ENCODE measurements at places on chromosomes 3 and 15.

- DNase-seq: peak; percentile 76
Measured at GRCh38 chr3:188760408-188760807, 411.4 kb upstream of the TPRG1 start.

DNA sequence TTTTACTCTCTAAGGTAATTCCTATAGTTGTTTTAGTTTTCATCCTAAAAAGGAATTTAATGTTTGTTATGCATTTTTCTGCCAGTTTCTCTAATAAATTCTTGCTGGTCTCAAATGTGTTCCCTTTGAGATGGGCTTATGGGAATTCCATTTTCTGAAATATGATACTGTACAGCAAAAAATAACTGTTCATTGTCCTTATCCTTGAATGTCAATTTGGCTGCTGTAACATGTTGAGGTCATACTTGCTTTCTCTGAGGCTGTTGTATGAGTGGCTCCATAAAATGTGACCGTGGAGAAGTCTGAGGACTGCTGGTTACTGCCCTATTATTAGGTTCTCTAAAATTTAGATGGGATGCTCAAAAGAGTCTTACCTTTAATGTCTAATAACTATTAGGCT, 266.5 kb downstream of the ADAMTS17 start:
- no peak for DNase-seq

- no peak for DNase-seq
Measured at GRCh38 chr3:66227915-66228314, 7.1 kb downstream of the SLC25A26 start.

- no peak for DNase-seq
Measured at GRCh38 chr3:167862104-167862730, 126.7 kb downstream of the SERPINI1 start.

- no peak for DNase-seq
Measured at GRCh38 chr3:140384876-140385275, 293.0 kb upstream of the TRIM42 start.

DNA sequence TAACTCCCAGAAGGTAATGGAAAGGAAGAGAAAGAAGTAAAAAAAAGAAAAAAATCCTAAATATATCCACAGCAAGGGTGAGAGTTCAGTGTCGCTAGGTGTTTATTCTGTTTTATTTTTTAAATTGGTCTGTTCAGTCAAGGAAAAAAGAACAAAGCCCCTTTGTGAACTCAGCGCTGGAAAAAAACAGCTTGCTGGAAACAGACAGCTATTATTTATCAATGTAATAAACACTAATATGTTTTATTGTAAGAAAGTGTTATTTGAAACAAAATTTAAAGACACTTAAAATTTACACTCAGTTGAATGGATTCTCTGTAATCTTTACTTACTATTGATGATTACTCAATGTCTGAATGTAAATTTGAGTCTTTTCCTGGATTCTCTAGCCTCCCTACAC, 32.3 kb upstream of the LEKR1 start:
- DNase-seq: no peak

DNA sequence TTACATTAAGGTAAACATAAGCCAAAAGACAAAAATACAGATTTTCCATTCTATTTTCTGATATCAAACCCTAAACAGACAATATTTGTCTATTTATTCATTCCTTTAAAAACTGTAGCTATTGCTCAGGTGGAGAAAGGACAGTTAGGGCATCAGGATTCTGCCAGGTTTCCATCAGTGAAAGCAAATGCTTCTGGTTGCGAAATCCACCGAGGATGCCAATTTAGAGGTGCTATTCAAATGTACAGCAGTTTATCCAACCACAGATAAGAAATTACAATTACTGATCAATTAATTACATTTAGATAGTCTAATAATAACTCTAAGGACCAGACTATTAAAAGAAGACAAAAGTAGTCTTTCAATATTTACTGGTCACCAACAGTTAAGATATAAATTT, 3.9 kb downstream of the TOMM70 start:
- no peak for DNase-seq

DNA sequence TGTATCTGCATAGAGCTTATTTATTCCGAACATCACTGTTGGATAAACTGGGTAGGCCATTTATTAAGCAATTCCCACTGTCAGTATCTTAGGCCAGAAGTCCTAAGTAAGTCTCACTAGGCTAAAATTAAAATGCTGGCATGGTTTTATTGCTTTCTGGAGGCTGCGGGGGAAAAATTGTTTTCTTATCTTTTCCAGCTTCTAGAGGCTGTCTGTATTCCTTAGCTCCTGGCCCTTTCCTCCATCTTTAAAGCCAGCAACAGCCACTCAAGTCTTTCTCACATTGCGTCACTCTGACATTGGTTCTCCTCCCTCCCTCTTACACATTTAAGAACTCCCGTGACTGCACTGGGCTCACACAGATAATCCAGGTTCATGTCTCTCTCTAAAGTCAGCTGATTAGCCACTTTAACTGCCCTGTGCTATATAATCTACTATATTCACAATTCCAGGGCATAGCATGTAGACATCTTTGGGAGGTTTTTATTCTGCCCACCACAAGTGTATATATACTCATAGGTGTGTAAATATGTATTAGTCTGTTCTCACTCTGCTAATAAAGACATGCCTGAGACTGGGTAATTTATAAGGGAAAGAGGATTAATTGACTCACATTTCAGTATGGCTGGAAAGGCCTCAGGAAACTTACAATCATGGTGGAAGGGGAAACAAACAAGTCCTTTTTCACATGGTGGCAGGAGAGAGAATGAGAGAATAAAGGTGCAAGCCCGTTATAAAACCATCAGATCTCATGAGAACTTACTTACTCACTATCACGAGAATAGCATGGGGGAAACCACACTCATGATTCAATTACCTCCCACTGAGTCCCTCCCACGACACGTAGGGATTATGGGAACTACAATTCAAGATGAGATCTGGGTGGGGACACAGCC, 113.5 kb upstream of the SLC7A14 start:
- DNase-seq: no peak

- peak; percentile 78 for DNase-seq
Measured at GRCh38 chr15:71707230-71708050, 102.9 kb upstream of the NR2E3 start.

DNA sequence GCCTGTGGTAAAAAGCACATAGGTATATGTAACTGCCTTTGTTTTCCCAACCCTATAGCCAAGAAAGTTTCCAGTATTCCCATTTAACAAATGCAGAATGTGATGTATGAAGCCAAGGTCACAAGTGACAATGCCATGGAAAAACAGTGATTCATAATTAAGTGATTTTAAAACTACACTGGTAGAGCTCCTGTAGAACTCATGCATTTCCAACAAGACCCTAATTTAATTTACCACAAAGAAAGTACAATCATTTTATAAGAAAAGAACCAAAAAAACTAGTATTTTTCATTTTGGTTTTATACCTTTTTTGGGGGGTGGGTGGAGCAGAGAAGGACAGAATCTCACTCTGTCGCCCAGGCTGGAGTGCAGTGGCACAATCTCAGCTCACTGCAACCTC, 82.0 kb downstream of the STAG1 start:
- no peak for DNase-seq

DNA sequence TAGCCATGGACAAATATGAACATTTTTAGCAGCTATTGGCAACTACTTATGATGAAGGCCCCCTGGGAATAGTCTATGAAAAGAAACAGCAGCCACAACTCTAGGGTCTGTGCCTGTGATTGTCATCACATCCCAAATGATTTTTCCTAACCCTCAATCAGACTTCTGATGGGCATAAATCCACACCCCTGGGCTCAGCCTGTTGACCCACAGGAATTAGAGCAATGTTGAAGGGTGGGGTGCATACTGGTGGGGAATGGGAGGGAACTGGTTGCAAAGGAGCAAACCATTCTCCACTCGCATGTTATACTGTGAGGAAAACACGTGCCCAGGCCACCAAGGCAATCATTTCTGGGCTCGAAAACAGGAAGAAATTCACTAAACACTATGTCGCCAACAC, 106.5 kb upstream of the CTNNB1 start:
- DNase-seq: no peak

DNA sequence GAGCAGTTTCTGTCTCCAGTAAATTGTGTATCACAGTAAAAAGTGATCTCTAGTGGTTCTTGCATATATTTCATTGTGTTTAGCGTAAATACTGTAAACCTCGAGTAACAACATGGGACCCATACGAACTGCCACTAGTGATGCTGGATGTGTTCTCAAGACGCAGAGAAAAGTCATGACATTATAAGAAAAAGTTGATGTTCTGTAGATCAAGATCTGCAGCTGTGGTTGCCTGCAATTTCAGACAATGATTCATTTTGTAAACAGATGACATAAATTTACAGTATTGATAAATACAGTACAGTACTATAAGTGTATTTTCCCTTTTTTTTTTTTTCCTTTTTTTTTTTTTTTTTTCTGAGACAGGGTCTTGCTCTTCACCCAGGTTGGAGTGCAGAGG, 100.1 kb downstream of the DPH6 start:
- peak; percentile 53 for DNase-seq
